SK-MEL-5 (cell line): ENCODE measurements at places on chromosomes 12 and 14.

- DNase-seq = peak; percentile 82
These were observed 100.7 kb downstream of the LRRK2 start for GRCh38 chr12:40325349-40325960.

- DNase-seq = no peak
These were observed 5.0 kb downstream of the CCND2 start for GRCh38 chr12:4278329-4279197.

DNA sequence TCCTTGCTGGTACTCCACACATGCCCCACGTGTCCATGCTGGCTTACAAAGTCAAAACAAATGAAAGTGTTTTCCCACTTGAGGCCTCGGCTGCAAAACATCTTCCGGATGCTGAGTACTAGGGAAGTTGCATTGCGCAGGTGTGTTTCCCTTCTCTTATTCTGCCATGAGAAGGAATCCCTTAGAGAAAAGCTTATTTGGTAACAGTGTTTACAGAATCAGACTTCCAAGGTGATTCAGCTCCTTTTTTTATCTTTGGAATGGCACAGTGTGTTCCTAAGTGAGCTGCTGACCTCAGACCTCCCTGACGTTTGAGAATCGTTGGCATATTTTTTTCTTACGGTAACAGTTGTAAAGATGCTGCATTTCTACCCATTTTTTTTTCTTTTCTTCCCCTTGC, 211.3 kb downstream of the ESR2 start:
- DNase-seq = no peak

GRCh38 chr12:92444763-92445162, 258.0 kb upstream of the PLEKHG7 start:
- no peak for DNase-seq

- DNase-seq = peak; percentile 78
These were observed 27.7 kb downstream of the FIGNL2 start for GRCh38 chr12:51820526-51821439.

DNA sequence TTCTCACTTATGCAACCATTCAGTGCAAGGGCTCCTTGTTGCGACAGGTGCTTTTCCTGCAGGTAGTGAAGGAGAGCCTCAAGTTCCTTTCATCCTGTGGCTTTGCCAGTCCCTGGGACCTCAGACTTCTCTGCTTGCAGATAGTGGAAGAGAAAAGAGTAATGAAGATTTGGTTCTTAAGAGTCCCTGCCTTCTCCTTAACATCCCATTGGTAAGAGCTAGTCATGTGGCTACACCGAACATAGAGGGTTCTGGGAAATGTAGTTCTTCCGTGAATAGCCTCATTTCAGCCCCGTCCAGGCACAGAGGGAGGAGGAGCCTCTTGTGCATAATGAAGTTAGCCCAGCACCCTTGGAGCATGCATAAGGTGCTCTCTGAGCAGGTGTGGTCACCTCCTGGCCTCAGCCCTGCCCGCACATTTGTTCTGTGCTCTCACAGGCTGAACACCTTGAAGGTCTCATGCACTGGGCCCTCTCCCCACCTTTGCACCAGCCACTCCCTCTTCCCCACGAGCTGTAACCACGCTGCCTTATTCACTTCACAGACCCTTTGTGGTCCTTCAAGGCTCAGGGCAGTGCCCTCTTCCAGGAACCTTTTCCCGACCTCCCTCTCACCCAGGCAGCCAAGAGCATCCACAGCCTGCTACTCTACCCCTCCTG, 134.0 kb downstream of the BCL11B start:
- peak; percentile 25 for DNase-seq

GRCh38 chr12:93109551-93110203, 180.6 kb upstream of the EEA1 start:
- peak; percentile 15 for DNase-seq

DNA sequence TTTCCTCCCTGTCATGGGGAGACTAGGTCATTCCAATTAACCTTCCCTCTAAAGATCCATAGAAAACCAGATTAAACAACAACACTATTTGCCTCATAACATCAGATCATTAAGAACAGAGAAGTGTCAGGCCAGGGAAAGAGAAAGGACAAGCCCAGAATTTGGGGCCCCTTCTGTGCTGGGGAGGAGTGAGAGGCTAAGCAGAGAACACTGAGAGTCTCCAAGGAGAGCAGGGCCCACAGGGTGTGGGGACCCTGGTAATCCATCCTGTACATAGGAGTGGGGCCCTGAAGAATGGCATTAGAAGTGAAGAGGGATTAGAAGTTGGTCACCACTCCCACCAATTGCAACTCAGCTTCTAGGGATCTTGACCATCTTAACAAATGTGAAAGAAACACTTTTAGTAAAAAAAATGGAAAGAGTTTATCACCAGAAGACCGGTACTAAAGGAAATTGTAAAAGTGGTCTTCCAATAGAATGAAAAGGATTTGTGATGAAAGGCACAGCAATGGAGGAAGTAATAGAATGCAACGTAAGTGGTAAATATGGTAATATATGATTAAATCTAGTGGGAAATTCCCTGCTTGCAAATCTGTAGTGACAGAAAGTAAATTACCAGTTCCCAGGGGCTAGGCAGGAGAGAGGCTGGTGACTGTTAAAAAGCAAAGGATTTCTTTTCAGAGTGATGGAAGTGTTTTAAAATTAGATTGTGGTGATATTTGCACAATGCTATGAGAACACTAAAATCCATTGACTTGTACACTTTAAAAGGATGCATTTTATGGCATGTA, 14.0 kb upstream of the TMTC1 start:
- DNase-seq = no peak

- no peak for DNase-seq
These were observed 141.6 kb downstream of the GPHN start for GRCh38 chr14:66649498-66649897.

DNA sequence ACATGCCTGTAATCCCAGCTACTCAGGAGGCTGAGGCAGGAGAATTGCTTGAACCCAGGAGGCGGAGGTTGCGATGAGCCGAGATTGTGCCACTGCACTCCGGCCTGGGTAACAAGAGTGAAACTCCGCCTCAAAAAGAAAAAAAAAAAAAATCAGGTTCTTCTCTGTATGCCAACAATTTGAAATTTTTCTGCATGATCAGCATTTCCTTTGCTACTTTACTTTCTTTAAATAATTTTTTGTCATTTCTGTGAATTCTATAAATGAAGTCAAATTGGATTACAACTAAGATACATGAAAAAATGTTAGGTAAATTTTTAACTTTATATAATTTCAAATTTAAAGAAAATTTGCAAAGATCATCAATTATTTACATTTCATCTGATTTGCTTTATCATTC, 87.8 kb downstream of the NUMB start:
- no peak for DNase-seq

- no peak for DNase-seq
These were observed 391.8 kb upstream of the PRICKLE1 start for GRCh38 chr12:42981379-42981778.

- peak; percentile 61 for DNase-seq
These were observed 14.3 kb downstream of the MCRS1 start for GRCh38 chr12:49553512-49554088.

DNA sequence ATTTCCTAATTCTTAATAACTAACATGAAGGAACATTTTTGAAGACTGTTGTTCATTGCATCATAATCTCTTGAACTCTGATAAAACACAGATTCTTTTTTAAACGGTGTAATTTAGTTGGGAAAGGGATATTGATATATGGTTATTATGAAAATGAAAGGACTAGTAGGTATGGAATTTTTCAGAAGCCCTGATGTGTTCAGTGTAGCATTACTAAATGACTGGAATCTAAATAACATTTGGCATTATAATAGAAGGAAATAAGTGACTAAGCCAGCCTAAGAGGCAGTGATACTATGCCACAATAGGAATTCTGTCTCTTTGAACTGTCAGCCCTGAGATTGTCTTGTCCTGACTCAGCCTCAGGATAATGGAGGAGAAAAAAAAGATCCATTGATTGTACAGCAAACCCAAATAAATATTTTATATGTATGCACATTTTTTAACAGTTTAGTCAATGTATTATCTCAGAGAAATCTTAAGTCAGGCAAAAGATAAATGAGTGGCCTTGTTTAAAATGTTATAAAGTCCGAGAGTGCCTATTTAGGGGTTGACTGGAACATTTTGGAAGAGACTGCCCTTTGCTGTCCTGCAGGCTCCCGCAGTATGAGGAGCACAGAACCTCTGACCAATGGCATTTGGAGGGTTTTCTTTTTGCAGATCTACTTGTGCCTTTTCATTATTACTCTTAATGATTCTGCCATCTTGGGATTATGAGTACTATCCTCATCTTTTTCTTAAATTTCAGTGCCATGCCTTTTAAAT, 271.2 kb downstream of the EGLN3 start:
- DNase-seq = no peak

DNA sequence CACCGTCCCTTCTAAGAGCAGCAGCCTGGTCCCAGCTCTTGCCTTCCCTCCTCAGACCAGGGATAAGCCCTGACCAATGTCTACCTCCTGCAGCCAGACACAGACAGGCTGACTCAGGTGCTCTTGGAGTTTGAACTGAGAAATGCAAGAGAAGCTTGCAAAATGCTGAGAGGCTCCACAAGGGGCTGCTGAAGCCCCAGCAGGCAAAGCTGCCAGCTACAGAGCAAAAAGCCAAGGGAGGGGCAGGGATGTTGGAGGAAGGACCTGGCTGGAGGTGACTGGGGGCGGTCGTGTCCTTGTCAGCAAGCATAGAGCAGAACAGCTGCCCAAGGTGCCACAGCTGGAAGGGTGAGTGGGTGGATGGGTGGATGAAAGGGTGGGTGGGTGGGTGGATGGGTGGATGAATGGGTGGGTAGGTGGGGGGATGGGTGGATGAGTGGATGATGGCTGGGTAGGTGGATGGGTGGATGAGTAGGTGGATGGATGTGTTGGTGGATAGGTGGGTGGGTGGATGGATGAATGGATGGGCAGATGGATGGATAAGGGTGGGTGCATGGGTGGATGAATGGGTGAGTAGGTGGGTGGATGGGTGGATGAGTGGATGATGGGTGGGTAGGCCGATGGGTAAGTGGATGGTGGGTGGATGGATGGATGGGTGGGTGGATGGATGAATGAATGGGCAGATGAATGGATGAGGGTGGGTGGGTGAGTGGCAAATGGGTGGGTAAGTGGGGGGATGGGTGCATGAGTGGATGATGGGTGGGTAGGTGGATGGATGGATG, 4.0 kb upstream of the INF2 start:
- DNase-seq = no peak

- DNase-seq = no peak
These were observed 28.5 kb downstream of the CD9 start for GRCh38 chr12:6228535-6229223.
